ENCODE measurements at places on chromosomes 5 and 9.
A peak's percentile ranks its signal among the peaks of the same experiment; 100 is the strongest.

GRCh38 chr5:60545551-60545950, 154.4 kb downstream of the DEPDC1B start:
- DNase-seq = peak; percentile 57
- H3K36me3 ChIP-seq = no peaks in the 10 kb centered on the region
- no peaks in the 10 kb centered on the region for H3K27me3 ChIP-seq
- H3K4me3 ChIP-seq = no peak overlapping the region
- H3K4me1 ChIP-seq = no peaks in the 10 kb centered on the region

DNA sequence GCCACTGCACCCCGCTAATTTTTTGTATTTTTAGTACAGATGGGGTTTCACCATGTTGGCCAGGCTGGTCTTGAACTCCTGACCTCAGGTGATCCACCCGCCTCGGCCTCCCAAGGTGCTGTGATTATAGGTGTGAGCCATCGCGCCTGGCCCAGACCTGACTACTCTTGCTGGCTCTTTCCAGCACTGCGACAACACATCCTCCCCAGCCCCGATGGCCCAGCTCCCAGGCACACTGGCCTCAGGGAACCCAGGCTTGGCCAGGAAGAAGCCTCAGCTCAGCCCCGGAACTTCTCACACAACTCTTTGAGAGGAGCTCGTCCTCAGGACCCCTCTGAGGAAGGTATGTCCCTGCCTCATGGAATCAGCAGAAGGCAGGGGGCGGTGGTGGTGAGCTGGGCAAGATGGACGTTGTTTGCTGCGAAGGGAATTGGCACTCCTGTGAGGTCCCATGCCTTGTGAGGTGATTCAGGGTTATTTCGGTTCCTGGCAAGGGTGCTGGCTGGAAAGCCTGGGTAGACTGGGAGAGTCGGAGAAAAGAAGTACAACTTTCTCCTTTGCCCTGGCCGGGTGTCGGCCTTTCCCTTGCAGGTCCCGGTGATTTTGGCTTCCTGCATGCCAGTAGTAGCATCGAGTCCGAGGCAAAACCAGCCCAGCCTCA, 5.9 kb downstream of the DELE1 start:
- H3K4me1 ChIP-seq = peaks cover 3% of the 10 kb centered on the region
- H3K27me3 ChIP-seq = no peaks in the 10 kb centered on the region
- no peak overlapping the region for H3K27ac ChIP-seq
- peaks cover 8% of the 10 kb centered on the region for H3K36me3 ChIP-seq

DNA sequence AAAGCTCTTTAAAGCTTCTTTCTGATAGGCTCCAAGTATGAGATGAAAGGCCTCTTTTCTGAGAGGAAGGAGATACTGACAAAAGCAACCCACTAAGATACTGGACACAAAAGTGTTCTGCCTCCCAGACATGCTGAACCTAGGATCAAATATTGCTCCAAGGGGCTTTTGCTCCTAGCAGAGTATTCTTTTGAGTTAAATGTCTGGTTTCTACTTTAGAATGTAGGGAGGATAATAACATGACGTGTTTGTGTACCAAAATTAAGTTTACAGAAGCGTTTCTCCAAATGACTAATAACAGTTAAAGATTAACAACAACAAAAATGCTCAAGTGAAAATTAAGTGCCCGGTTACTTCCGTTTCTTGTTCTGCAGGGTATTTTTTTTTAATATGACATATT, 2293.3 kb upstream of the C9orf72 start:
- no peaks in the 10 kb centered on the region for H3K36me3 ChIP-seq
- peak; percentile 26 for DNase-seq
- H3K27me3 ChIP-seq = no peaks in the 10 kb centered on the region
- no peak overlapping the region for H3K4me3 ChIP-seq
- H3K4me1 ChIP-seq = no peaks in the 10 kb centered on the region

DNA sequence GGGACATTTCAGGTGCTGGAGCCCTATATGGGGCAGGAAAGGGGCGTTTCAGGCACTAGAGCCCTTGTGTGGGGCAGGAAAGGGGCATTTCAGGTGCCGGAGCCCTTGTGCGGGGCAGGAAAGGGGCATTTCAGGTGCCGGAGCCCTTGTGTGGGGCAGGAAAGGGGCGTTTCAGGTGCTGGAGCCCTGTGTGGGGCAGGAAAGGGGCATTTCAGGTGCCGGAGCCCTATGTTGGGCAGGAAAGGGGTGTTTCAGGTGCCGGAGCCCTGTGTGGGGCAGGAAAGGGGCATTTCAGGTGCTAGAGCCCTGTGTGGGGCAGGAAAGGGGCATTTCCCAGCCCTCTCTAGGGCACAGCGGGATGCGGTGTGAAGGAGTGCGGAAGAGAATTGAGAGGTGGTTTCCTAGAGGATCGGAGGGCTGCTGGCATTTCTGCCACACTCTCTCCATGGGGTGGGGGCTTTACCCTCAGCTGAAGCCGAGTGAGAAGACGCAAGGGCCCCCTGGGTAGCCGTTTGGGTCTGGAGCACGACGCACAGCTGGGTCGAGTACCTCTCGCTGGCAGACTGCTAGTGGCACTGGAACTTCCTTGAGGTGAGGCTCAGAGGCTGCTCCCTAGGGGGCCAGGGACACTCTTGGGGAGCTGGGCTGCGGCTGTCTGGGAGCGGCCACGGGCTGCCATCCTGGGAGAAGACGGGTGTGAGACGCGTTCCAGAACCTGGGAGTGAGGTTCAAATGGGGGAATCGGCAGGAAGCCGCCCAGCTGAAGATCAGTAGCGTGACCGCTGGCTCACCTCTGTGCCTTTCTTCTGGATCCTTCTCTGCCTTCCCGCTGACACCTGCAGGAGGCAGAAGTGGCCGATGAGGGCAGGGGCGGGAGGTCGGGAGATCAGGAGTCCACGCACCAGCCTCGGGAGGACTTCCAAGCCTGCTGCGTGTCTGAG, 122.6 kb upstream of the IRX4 start:
- no peaks in the 10 kb centered on the region for H3K4me1 ChIP-seq
- no peak for DNase-seq
- H3K4me3 ChIP-seq = no peak overlapping the region
- H3K27ac ChIP-seq = no peak overlapping the region
- H3K36me3 ChIP-seq = no peaks in the 10 kb centered on the region

DNA sequence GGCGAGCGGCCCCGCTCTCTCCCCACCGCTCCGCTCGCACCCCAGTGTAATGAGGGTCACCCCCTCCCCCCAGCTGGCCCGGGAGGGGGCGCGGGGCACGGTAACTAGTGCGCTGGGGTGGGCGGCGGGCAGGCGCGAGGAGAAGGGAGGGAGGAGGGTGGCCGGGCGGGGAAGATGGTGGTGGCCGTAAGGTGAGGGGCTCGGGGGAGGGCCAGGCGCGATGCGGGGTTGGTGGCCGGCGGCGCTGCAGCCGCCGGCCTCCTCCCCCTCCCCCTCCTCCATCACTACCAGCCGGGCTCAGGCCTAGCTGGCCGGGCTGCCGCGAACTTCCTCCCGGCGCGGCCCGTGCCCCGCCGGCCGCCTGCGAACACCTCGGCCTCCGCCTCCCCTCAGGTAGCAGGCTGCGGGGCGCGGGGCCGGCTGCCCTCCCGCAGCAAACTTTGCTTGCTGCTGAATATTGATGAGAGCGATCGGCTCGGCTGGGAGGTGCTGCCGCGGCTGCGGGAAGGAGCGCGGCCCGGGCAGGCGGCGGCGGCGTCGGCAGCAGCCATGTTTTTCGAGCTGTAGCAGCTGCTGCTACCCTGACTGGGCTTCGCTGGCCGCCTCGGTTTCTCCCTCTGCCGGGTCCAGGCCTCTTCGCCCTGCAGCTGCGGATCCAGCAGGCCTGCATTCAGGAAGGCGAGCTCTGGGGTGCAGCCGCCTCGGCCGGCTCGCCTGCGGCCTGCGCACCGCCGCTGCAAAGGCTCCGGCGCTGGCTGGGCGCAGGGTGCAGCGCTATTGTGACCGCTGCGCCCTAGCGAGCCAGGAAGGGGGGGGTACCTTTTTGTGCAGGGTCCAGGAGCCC, 502 bp downstream of the NSD1 start:
- H3K4me3 ChIP-seq = peak overlapping the region; percentile 58
- peaks cover 8% of the 10 kb centered on the region for H3K36me3 ChIP-seq
- no peaks in the 10 kb centered on the region for H3K27me3 ChIP-seq
- H3K27ac ChIP-seq = peak overlapping the region; percentile 72

DNA sequence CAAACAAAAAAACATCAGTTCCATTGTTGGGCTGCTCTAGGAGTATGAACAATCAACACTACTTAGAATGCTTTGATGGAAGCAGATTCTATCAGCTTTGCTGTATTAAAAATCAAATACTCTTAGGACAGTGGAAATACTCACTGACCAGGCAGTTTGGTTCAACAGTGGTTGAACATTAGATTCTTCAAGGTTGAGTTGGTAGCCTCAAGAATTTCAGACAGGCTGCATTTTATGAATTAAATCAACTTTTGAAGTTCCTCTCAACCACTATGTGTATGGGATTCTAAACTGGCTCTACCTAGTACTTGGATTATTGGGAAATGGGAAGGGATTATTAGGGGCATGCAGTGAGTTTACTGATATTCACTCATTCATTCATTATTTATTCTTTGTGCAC, 35.0 kb downstream of the ACTBL2 start:
- H3K4me1 ChIP-seq = no peaks in the 10 kb centered on the region
- H3K4me3 ChIP-seq = no peak overlapping the region
- no peaks in the 10 kb centered on the region for H3K36me3 ChIP-seq
- DNase-seq = no peak
- no peak overlapping the region for H3K27ac ChIP-seq

GRCh38 chr9:3433066-3433465, 92.7 kb downstream of the RFX3 start:
- no peaks in the 10 kb centered on the region for H3K4me1 ChIP-seq
- H3K27ac ChIP-seq = no peak overlapping the region
- DNase-seq = no peak
- H3K36me3 ChIP-seq = no peaks in the 10 kb centered on the region
- H3K27me3 ChIP-seq = no peaks in the 10 kb centered on the region
- H3K4me3 ChIP-seq = no peak overlapping the region

GRCh38 chr5:168443533-168443932, 42.7 kb upstream of the RARS1 start:
- H3K27ac ChIP-seq = no peak overlapping the region
- no peaks in the 10 kb centered on the region for H3K27me3 ChIP-seq

DNA sequence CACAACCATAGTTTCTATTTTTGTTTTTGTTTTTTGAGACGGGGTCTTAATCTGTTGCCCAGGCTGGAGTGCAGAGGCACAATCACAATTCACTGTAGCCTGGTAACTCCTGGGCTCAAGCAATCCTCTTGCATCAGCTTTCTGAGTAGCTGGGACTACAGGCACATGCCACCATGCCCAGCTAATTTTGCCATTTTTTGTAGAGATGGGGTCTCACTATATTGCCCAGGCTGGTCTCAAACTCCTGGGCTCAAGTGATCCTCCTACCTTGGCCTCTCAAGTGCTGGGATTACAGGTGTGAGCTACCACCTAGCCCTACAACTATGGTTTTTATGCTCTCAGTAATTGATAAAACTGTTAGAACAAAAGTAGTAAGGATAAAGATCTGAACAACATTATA, 147.5 kb upstream of the SHB start:
- H3K4me3 ChIP-seq = no peak overlapping the region
- no peak for DNase-seq
- H3K36me3 ChIP-seq = no peaks in the 10 kb centered on the region
- no peak overlapping the region for H3K27ac ChIP-seq
- no peaks in the 10 kb centered on the region for H3K4me1 ChIP-seq
- no peaks in the 10 kb centered on the region for H3K27me3 ChIP-seq

GRCh38 chr5:172902497-172903472, 56.4 kb upstream of the RPL26L1 start:
- H3K27me3 ChIP-seq = no peaks in the 10 kb centered on the region
- H3K4me3 ChIP-seq = no peak overlapping the region
- no peaks in the 10 kb centered on the region for H3K4me1 ChIP-seq
- DNase-seq = peak; percentile 93

DNA sequence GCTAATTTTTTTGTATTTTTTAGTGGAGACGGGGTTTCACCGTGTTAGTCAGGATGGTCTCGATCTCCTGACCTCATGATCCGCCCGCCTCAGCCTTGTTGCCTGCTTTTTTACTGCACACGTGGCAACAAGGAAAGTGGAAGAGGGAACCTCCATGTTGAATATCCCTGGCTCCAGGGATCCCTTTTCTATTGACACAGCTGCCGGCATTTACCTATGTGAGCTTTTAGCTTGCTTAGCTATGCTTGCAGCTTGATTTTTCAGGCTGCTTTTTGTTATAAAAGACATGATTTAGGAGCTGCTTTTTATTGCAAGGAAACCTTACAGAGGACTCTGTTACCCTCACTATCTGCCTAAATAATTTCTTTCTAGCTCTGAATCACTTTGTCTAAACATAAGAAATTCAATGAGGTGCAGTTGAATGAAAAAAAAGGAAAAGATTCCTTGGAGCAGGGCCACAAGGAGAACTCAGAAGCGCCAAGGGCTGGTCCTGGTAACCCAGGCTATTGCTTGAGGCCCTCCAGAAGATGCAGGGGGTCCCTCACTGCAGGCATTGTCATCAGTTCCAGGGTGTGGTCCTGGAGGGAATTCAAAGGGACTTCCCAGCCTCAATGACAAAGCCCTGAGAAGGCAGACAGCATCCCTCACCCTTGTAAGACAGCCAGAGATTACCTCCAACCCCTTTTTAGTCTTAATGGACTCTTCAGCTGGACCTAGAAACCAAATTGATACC, 89.9 kb downstream of the SYK start:
- H3K36me3 ChIP-seq = no peaks in the 10 kb centered on the region
- no peak for DNase-seq
- no peaks in the 10 kb centered on the region for H3K27me3 ChIP-seq
- H3K27ac ChIP-seq = no peak overlapping the region

DNA sequence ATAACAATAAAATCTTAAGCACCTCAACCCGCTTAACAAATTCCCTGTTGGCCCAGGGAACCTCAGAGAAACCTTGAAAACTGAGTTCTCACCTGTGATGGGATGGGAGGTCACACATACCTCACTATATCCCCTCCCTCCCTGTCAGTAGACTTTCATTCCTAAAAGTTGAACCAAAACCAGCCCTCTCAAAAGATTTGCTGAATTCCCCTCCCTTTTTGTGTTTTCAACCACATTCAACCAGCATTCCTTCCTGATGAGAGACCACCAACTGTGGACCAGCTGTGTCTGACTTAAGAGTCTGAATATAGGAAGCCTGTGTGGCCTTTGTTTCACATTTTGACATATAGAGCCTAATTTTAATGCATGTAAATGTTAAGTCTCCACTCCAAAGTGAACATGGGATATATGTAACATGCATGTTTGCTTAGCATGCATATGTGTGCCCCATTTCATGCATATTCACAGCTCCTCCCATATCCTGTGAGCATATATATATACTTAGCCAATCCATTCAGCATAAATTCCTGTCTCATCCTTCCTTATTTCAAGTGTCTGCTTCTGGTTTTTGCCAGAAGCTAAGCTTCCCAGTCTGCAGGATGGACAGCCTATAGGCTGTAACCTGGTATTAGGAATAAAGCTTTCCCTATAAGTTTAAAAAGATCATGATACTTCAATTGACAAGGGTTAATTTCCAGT, 604.6 kb downstream of the PTPRD start:
- H3K4me3 ChIP-seq = no peak overlapping the region
- H3K27ac ChIP-seq = no peak overlapping the region
- no peaks in the 10 kb centered on the region for H3K27me3 ChIP-seq
- no peaks in the 10 kb centered on the region for H3K4me1 ChIP-seq
- no peaks in the 10 kb centered on the region for H3K36me3 ChIP-seq

GRCh38 chr9:36487482-36488388, 85.0 kb upstream of the MELK start:
- peak overlapping the region; percentile 74 for H3K4me3 ChIP-seq
- H3K27ac ChIP-seq = peak overlapping the region; percentile 94
- DNase-seq = peak; percentile 98
- no peaks in the 10 kb centered on the region for H3K36me3 ChIP-seq

Data from kidney (tissue), 22 donors.